ENCODE measurements at places on chromosomes 3 and 15. TPM values are rescaled to one million over a fixed set of nuclear protein-coding genes. Genes with fewer than 3 reads are reported as not detected.

Gene RBP2
- not detected for total RNA-seq

- no peak overlapping the region for H3K27ac ChIP-seq
- H3K27me3 ChIP-seq: no peaks in the 10 kb centered on the region
- no peak for DNase-seq
- H3K4me1 ChIP-seq: no peaks in the 10 kb centered on the region
- no peaks in the 10 kb centered on the region for H3K36me3 ChIP-seq
These were observed 100.1 kb upstream of the NPHP3 start for GRCh38 chr3:132822266-132822665.

Gene ITIH1
- not detected for total RNA-seq

Gene NR1I2
- total RNA-seq: not detected

Gene MNS1
- total RNA-seq: 2.6 TPM

Gene MUC13
- total RNA-seq: not detected

DNA sequence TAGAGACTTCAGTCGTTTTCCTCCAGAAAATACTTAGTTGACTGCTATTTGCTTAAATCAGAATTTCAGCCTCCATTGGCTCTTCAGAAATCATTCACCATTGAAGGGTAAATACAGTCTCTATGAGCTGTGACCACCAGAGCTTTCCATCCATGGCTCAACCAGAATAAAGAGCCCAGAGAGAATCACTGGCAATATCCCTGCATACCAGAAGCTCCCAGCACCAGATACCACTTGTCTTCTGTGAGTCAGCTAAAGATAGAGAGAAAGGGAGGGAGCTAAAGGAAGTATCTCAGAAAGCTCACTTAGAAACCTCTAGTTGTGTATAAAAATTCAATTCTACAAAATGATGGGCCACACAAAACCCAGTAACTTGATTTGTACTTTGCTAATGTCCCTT, 115.2 kb upstream of the TMCO5A start:
- H3K4me1 ChIP-seq: no peaks in the 10 kb centered on the region
- H3K27me3 ChIP-seq: no peaks in the 10 kb centered on the region
- no peak for DNase-seq
- H3K27ac ChIP-seq: no peak overlapping the region
- H3K4me3 ChIP-seq: no peak overlapping the region
- no peaks in the 10 kb centered on the region for H3K36me3 ChIP-seq

- H3K4me3 ChIP-seq: no peak overlapping the region
- no peaks in the 10 kb centered on the region for H3K36me3 ChIP-seq
- no peak overlapping the region for H3K27ac ChIP-seq
- no peaks in the 10 kb centered on the region for H3K4me1 ChIP-seq
These were observed 22.3 kb upstream of the CBLB start for GRCh38 chr3:105891101-105891500.

- no peaks in the 10 kb centered on the region for H3K36me3 ChIP-seq
- H3K27me3 ChIP-seq: no peaks in the 10 kb centered on the region
- H3K4me3 ChIP-seq: no peak overlapping the region
- H3K27ac ChIP-seq: no peak overlapping the region
These were observed 55.2 kb downstream of the PCSK6 start for GRCh38 chr15:101434032-101434920.

Gene CCDC54
- total RNA-seq: not detected

Gene CSTA
- not detected for total RNA-seq

- no peak overlapping the region for H3K27ac ChIP-seq
- DNase-seq: no peak
- no peaks in the 10 kb centered on the region for H3K36me3 ChIP-seq
- no peak overlapping the region for H3K4me3 ChIP-seq
- no peaks in the 10 kb centered on the region for H3K4me1 ChIP-seq
These were observed 288.9 kb upstream of the C2CD4B start for GRCh38 chr15:62453981-62454380.

DNA sequence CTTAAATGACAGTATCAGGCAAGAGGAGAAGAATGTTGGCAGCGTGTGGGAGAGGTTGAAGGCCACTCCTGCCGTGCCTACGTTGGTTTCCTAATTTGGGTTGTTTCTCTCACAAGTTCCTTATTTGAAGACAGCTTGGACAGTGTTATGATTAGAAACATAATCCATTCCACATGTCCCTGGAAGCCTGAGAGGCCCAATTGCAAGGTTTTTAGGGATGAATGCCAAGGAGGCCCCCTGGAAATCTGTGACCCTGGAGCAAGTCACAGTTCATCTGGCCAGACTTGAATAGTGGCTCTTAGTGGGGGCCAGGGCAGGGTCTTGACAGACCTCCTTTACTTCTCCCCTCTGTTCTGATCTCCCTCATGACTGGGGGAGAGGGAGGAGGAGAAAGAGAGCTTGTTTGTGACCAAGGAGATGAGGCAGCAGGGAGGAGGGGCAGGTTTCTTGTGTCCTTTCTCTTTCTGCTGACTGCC, 584.4 kb upstream of the TBL1XR1 start:
- DNase-seq: no peak
- H3K27me3 ChIP-seq: no peaks in the 10 kb centered on the region
- no peak overlapping the region for H3K27ac ChIP-seq
- H3K4me1 ChIP-seq: peaks cover 13% of the 10 kb centered on the region

Gene SLC28A1
- not detected for total RNA-seq

DNA sequence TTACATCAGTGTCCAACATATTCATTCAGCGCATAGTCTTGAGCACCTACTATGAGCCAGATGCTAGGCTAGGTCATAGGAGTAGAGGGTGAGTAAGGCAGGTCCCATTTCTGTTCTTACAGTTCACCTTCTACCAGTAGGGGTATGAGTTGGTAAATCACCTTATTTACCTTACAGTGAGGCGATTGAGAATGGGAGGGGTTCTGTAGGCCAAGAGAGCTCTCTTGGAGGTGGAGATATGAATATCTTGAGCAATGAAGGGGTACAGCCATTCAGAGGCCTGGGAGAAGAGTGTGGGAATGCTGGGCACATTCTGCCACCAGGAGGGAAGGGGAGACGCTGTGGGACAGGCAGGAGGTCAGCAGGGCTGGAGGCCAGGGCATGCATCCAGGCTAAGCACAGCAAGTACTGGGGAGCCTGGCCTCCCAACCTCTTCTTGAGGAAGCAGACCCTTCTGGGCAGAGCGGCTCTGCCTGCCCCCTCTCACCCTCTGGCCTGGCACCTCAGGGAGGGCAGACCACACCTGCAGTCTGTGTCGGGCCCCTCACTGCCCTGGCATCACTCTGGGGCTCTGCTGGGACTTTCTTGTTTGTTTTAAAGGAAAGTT, 123.4 kb downstream of the EEFSEC start:
- H3K4me1 ChIP-seq: peaks cover 22% of the 10 kb centered on the region
- no peaks in the 10 kb centered on the region for H3K36me3 ChIP-seq
- H3K27me3 ChIP-seq: no peaks in the 10 kb centered on the region
- no peak for DNase-seq
- H3K4me3 ChIP-seq: no peak overlapping the region
- no peak overlapping the region for H3K27ac ChIP-seq

Gene PLXNB1
- total RNA-seq: 43.1 TPM

Gene ZNF660
- 1.5 TPM for total RNA-seq

- H3K4me1 ChIP-seq: peaks cover 15% of the 10 kb centered on the region
- H3K4me3 ChIP-seq: no peak overlapping the region
- no peak overlapping the region for H3K27ac ChIP-seq
- DNase-seq: no peak
- H3K27me3 ChIP-seq: no peaks in the 10 kb centered on the region
These were observed 18.4 kb downstream of the MEIS2 start for GRCh38 chr15:37081983-37082382.

- H3K4me3 ChIP-seq: no peak overlapping the region
- H3K4me1 ChIP-seq: peaks cover 2% of the 10 kb centered on the region
- no peaks in the 10 kb centered on the region for H3K27me3 ChIP-seq
- H3K27ac ChIP-seq: no peak overlapping the region
These were observed 30.4 kb downstream of the OXNAD1 start for GRCh38 chr3:16295298-16295890.

DNA sequence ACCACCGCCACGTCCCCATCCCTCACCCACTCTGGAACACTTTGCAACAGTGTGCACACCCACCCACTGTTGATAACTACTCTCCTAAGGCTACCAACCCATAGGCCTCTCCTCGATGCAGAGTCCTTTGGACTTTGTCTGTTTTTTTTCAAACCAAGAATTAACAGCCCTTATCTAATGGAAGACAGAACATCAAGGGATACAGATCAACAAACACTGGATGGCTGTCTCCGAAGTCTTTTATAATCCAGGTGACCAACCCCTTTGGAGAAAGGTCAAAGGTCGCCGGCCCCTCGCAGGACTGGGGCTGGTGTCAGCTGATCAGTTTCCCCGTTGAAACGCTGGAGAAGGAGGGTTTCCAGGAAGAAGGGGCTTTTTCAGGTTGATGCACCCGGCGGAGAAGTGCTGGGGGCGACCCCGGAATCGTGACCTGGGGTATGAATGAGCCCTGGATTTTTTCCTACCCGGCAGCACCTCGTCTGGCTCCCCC, 532 bp downstream of the B4GALT4 start:
- no peaks in the 10 kb centered on the region for H3K27me3 ChIP-seq
- H3K27ac ChIP-seq: peak overlapping the region; percentile 71
- peak overlapping the region; percentile 78 for H3K4me3 ChIP-seq
- H3K36me3 ChIP-seq: peaks cover 3% of the 10 kb centered on the region
- peaks cover 13% of the 10 kb centered on the region for H3K4me1 ChIP-seq

DNA sequence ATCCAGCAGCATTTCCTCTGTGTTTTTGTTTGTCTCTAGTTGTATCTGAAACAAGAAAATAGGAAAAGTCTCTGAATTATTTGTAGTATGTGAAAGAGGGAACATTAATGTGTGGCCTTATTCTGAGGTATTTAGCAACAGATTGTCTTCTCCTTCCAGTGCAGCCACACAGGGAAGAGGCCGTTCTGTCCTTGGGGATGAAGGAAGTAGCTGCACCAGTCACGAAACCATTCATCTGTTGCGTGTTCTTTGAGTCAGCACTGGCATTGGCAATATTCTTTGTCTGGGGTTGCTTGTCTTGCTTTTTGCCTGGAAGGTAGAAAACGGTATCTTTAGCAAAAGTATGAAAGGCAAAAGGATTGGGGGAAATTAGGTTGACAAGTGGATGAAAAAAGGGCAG, 91.6 kb downstream of the CDIN1 start:
- no peak overlapping the region for H3K27ac ChIP-seq
- no peaks in the 10 kb centered on the region for H3K27me3 ChIP-seq
- no peaks in the 10 kb centered on the region for H3K4me1 ChIP-seq
- no peak for DNase-seq
- no peaks in the 10 kb centered on the region for H3K36me3 ChIP-seq

DNA sequence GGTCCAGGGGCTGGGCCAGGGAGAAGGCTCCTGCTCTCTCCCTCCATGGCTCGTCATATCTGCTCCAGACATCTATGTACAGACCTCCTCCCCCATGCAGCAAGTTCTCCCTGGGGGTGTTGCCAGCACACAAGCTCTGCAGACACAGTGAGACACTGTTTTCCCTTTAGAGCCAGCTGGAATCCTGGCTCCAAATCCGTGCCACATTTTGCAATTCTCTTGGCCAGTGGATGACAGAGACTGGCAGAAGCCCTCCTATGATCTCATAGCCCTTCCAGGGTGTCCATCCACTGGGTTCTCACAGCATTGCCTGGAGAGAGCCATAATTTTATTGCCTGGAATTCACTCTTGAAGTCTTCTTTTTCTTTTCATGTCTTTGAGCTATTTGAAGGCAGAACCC, 203.9 kb downstream of the TLE3 start:
- no peaks in the 10 kb centered on the region for H3K4me1 ChIP-seq
- no peak overlapping the region for H3K27ac ChIP-seq
- DNase-seq: no peak
- no peak overlapping the region for H3K4me3 ChIP-seq
- H3K27me3 ChIP-seq: no peaks in the 10 kb centered on the region
- no peaks in the 10 kb centered on the region for H3K36me3 ChIP-seq

- H3K4me1 ChIP-seq: peaks cover 11% of the 10 kb centered on the region
- H3K36me3 ChIP-seq: no peaks in the 10 kb centered on the region
- no peak overlapping the region for H3K27ac ChIP-seq
These were observed 56.6 kb upstream of the TIPARP start for GRCh38 chr3:156617781-156618180.

Gene DISP2
- total RNA-seq: 1.2 TPM

DNA sequence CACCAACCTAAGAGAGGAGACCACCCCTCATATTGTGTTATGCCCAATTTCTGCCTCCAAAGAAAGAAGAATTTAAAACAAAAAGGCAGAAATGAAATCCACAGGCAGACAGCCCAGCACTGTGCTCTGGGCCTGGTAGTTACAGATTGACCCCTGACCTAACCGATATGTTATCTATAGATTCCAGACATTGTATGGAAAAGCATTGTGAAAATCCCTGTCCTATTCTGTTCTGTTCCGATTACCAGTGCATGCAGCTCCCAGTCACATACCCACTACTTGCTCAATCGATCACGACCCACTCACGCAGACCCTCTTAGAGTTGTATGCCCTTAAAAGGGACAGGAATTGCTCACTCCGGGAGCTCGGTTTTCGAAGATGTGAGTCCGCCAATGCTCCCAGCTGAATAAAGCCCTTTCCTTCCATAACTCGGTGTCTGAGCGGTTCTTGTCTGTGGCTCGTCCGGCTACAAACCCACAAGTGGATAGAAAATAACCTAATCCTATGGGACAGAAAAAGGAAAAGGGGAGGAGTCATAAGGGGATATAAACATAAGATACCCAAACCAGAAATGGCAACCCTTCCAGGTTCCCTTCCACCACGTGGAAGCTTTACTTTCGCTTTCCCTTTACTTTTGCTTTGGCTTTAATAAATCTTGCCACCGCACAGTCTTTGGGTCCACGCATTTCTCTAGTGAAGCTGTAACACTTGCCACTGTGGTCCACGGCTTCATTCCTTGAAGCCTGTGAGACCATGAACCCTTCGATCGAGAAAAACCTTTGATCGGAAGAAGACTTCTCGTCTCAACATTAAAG, 1.7 kb upstream of the CFAP91 start:
- DNase-seq: no peak
- H3K4me3 ChIP-seq: no peak overlapping the region
- peaks cover 7% of the 10 kb centered on the region for H3K4me1 ChIP-seq

DNA sequence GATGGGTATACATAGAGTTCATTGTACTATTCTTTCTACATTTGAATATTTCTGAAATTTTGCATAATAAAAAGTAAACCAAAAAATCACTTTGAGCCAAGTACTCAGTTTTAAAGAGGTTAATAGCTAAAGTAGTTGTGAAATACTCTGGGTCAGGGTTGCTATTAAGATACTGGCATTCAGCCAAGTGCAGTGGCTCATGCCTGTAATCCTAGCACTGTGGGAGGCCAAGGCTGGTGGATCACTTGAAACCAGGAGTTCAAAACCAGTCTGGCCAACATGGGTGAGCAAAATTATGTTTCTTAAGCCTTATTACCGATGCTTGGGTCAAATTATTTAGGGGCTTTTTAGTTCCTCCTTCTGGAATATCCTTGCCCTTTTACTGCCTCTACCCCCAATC, 122.0 kb upstream of the MELTF start:
- H3K36me3 ChIP-seq: no peaks in the 10 kb centered on the region
- no peak for DNase-seq
- no peaks in the 10 kb centered on the region for H3K4me1 ChIP-seq
- no peak overlapping the region for H3K27ac ChIP-seq

Gene TP63
- total RNA-seq: not detected

GRCh38 chr3:168517249-168518071, 421.7 kb upstream of the GOLIM4 start:
- H3K4me3 ChIP-seq: no peak overlapping the region
- no peaks in the 10 kb centered on the region for H3K36me3 ChIP-seq
- no peak for DNase-seq
- H3K27me3 ChIP-seq: peaks cover 2% of the 10 kb centered on the region

Measured in endothelial cell of umbilical vein (primary cell).